ENCODE measurements at places on chromosomes 5 and 9.

DNA sequence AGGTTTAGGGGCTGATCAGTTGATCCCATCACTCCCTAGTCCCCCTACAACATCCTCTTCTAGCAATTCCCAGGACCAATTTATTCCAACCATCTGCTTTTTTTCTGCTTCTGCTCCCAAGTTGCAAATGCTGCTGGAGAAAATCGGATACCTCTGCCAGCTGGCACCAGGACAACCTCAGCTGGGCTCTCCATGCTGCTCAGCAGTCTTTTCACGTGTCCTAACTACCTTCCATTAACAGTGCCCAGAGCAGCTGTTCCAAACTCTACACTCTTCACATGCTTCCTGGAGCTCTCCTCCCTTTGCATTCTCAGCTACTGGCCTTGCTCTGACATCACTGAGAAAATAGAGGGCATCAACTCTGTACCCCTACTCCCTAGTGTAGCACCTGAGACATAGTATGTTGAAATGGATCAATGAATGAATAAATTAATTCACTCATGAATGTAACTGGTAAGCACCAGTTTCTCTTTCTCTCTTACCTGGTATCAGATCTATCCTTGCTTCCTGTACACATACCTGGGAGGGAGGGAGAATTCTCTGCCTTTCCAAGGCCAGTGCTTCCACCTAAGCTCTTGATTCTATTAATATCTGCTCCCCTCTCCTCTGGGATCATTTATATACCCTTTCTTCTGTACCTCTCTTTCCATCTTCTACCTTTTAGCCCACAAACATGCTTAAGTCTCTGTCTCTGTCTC, 191.0 kb downstream of the RAB3C start:
- no peak for DNase-seq

GRCh38 chr5:19270153-19270552, 717.8 kb downstream of the CDH18 start:
- DNase-seq, result no peak

- no peak for DNase-seq
Measured at GRCh38 chr5:172846677-172847076, 12.6 kb downstream of the ERGIC1 start.

DNA sequence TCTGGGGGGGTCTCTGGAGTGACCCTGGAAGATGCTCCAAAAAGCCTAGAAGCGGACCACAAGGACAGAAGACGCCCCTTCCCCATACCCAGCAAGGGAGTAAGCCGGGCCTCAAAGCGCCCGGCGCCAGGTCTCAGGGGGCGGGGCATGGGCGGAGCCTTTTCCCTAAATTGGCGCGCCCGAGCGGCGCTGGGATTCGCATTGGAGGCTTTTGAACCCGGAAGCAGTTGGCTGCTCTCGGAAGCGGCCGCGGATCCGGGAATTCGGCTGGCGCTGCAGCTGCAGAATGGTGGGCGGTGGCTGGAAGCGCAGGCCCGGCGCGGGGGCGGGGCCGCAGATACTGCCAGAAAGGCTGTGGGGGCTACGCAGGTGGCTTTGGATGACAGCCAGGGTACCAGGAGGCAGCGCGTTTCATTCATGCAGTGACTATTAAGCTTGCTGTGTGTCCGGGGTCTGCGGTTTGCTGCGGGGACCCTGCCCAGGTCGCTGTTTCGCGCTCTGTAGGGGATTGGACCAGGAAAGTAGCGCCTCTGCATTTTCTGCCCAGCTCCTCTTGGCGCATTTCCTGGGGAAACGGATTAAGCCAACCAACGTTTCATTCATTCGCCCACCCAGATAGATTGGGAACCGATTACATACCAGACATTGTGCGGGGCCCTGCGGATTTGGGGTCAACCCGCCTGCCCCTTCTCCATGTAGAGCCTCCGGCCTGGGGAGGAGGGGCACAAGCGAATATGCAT, 83.0 kb upstream of the FREM1 start:
- peak; percentile 7 for DNase-seq

DNA sequence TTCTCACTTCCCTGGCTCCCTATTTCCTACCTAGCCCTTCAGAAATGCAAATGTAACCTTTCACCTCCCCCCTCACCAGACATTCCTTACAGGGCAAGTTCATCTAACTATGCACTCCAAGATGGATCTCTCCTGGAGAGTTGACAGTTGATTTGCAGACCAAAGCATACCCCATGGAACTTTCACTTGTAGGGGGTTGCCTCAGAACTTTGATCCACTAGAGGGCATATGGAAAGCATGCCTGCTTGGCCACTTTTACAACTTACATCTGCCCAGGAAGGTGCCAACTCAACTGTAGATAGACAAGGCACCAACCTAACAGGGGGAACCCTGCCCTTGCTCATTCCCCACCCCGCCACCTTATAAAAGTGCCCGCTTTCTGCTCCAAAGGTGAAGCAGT, 187.8 kb downstream of the NXNL2 start:
- DNase-seq, result no peak

GRCh38 chr5:35133186-35133585, 85.4 kb upstream of the AGXT2 start:
- no peak for DNase-seq

- DNase-seq, result no peak
Measured at GRCh38 chr9:133956520-133957076, 35.5 kb downstream of the VAV2 start.

GRCh38 chr9:8679371-8679822, 879.8 kb upstream of the DMAC1 start:
- no peak for DNase-seq

DNA sequence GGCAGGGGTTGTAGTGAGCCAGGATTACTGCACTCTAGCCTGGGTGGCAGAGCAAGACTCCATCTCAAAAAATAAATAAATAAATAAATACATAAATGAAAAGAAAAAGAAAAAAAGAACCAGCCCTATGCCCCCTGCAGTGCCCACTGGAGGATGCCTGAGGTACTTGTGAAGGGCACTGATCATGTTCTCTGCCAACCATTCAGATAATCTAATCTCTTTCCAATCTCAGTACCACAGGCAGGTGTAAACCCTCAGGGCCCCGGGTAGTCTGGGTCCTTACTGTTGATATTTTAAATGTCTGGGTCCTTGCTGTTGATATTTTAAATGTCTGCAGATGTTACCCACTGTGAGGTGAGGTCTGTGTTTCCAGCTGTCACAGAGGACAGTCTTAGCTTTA, 321.8 kb upstream of the ADCY2 start:
- DNase-seq, result no peak

DNA sequence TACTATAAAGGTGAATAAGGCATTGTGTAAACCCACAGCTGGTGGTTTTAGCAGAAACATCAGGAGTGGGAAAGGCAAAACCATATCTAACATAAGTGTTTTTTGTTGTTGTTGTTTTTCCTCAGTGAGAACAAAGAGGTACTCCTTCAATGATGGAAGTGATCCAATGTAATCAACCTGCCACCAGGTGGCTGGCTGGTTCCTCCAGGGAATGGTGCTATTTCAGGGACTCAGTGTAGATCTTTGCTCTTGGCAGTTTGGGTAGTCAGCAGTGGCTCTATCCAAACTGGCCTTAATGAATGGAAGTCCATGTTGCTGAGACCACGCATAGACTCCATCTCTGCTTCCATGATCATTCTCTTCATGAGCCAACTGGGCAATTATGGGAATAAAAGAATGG, 10.8 kb downstream of the DMRTA1 start:
- no peak for DNase-seq

GRCh38 chr9:95724253-95724991, 151.1 kb upstream of the ERCC6L2 start:
- DNase-seq, result peak; percentile 38

DNA sequence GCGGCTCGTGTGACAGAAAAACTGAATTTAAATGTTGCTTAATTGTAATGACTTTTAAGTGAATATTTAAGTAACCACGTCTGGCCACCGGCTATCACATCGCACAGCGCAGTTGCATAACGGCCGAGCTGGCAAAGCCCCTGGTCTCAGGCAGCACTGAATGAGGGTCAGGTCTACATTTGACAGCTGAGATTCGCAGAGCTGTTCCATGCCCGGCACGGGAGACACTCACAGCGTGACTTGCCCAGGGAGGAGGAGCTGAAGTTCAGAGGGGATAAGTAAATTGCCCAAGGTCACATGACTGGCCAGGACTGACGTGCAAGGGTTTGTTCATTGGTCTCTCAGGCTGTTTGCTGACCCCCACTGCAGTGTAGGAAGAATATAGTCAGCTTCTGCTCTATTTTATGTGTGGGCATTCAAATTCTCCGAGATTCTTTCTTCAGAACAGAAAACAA, 17.4 kb upstream of the COL5A1 start:
- DNase-seq, result no peak

- no peak for DNase-seq
Measured at GRCh38 chr9:86275962-86276361, 6.4 kb downstream of the ISCA1 start.

DNA sequence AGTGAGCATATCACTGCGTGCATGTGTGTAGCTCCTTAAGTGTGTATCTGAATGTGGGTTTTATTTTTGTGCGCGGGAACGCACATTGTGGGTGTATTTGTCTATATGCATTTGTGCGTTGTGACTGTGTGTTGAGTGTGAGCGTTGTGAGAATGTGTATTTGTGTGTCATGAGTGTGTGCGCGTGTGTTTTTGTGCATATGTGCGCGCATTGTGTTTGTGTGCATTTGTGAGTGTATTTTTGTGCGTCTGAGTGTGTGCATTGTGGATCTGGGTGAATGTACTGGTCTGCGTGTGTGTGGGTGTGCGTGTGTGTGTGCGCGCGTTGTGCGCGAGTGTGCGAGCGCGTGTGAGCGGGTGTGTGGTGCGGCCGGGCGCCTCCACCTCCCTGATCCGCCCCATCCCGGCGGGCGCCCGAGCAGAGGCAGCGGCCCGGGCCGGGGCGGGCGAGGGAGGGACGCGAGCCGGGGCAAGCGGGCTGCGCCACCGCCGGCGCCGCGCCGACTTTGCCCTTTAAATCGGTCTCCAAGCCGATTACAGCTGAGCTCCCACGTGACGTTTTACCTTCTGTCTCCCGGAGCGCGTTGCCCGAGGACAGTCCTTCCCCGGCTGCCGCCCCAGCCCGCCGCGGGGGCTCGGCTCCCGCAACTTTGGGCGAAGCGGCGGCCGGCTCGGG, at the start of gene RASGRF2:
Gene RASGRF2 (plus strand): TSS at position 596 of the 675 bp plus-strand sequence. CDS start 376 bp downstream, outside the sequence.
- peak; percentile 32 for DNase-seq

DNA sequence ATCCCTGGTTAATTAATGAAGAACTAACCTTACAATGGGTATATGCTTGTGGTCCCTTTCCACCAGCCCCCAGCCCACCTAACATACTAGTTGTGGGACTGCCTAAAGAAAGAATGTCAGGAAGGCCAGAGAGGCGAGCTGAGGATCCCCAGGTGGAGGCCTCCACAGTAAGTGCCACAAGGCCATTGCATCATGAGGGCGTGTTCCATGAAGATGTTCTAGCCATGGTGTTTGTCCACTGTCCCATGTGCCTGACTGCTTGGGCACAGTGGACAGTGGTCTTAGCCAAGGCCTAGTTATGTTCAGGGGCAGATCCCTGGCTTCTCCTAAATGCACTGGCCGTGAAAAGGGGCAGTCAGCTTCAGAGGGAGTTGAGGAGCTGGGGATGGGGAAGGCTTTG, 21.1 kb downstream of the ZFP62 start:
- DNase-seq, result no peak

DNA sequence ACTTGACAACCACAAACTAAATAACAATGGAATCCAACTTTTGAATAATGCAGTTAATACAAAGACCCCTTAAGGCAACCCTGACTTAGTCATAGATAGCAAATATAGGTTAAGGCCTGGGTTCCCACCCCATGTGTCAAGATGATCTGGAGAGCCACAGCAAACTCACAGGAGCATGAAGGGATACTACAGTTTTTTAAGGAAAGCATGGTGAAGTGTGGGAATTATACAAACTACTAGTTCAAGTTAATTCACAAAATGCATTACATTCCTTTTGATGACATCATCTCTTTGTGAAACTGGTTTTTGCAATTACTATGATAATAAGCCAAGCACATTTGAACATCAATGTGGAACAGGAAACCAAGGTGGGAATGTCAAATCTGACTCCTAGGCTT, 50.6 kb downstream of the LHFPL2 start:
- no peak for DNase-seq

DNA sequence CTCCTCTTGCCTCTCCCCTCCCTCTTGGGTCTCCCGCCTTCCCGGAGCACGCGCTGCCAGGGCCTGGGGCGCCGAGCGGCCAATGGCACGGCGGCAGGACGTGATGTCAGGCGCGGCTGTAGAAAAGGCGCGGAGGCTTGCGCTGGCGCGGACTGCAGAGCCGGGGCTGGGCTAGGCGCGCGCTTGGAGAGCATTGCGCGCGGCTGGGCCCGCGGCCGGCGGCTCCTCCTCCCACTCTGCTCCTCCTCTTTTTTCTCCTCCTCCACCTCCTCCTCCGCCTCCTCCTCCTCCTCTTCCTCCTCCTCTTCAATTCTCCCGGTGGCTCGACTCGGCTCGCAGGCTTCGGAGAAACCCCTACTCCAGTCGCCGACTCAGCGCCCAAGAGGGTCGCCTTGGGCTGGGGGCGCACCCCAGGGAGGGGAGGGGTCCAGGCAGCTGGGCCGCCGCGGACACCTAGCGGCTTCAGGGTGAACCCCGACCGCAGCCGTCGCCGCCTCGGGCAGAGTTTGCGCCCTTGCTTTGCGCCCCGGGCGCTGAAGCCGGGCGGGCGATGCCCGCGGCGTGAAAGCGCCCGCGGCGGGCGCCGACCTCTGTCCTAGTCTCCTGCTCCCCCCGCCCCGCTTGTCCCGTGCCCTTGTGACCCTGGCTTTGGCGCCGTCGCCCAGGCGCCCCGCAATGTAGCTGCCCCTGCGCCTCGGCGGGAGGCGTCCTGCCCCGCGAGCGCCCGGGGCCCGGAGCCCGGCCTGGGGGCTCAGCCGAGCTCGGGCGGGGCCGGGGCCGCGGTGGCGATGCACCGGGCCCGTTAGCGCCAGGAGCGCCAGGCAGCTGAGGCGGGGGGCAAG, at the start of gene LHX2:
Gene LHX2 (plus strand): TSS at position 309 of the 842 bp plus-strand sequence. CDS start 581 bp downstream, outside the sequence.
- DNase-seq, result no peak

DNA sequence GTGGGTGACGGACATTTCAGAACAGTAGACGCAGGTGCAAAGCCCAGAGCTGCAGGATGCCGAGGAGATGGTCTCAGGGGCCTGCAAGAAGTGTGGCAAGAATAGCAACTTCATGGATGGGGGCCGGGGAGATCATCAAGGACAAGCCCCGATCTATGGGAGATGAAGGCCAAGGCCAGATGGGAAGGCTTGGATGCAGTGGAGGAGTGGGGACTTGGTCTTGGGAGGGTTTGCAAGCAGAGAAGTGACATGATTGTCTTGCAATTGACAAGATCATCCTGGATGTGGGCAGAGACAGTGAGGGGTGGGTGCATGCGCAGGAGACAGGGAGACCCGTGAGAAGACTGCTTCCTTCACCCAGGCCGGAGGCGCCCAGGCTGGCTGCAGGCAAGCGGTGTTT, 198.1 kb downstream of the CDK5RAP2 start:
- DNase-seq, result no peak

GRCh38 chr5:45225571-45226031, 416.9 kb downstream of the MRPS30 start:
- DNase-seq, result no peak

- DNase-seq, result no peak
Measured at GRCh38 chr9:34898846-34899245, 59.2 kb upstream of the PHF24 start.

- no peak for DNase-seq
Measured at GRCh38 chr5:26121338-26121737, 917.0 kb downstream of the CDH9 start.

- no peak for DNase-seq
Measured at GRCh38 chr5:38009749-38010358, 170.0 kb upstream of the GDNF start.

All from T-helper 17 cell (primary cell).